ENCODE measurements at places on chromosomes 4 and X.

- DNase-seq = no peak
Measured at GRCh38 chr4:103895876-103896465, 176.2 kb upstream of the TACR3 start.

GRCh38 chrX:139691843-139692505 is 16.0 kb downstream of the MCF2 start:
- DNase-seq = no peak

- DNase-seq = no peak
Measured at GRCh38 chrX:126448681-126449080, 103.9 kb downstream of the DCAF12L1 start.

GRCh38 chr4:148034813-148035212 is 302.9 kb downstream of the ARHGAP10 start:
- DNase-seq = no peak

GRCh38 chr4:66330125-66330524 is 659.8 kb upstream of the EPHA5 start:
- DNase-seq = no peak

- DNase-seq = peak; percentile 14
Measured at GRCh38 chr4:184168406-184169019, 49.2 kb downstream of the ENPP6 start.

DNA sequence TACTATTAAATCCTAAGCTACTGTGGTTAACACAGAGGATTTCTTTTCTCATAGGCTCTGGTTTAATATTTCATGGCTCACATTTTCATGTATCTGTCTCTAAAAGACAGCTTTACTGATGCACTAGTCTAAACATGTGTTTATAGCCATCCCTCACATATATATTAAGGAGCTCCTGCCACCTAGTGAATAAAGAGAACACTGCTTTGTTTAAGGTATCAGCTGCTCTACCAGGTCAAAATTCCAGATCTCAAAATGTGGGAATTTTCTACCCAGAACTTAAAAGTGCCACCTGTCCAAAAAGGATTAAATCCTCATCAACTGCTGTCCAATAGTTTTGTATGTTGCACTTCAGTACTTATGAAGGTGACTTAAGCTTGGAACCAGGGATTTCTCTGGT is 188.5 kb upstream of the TEX13C start:
- DNase-seq = no peak

DNA sequence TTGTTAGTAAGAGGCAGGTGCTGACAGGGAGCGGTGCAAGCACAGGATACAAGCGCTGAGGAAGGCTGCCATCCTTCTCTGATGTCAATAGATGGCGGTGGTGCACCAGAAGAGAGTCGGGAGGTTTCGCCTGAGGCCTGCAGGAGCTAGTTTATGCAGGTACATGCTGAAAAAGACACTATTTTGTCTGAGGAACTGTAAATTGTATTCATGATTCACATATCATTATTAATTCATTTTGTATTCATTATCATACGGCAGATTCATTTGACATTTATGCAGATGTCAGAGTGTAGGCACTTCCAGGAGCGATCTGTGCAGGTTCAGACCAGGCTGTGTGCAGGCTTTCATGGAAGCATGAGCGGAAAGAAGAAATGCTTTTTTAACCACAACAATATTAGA is 824.0 kb downstream of the STIM2 start:
- DNase-seq = no peak

DNA sequence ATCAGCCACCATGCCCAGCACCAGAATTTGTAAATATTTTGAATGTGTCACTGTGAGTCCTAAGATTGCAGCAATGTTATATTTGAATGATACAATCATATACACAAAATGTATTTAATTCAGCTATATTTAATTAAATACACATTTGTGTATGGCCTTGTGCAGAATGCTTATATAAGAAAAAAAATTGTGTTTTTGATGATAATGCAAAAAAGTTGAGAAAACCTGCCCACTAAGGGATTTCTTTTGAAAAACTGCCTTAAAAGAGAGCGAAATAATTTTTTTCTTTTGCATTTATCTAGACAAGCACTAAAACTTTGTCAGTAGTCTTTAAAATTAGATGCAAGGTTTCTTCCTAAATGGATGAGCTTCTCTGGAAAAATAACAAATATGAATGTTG is 68.1 kb upstream of the OTUD4 start:
- DNase-seq = no peak

DNA sequence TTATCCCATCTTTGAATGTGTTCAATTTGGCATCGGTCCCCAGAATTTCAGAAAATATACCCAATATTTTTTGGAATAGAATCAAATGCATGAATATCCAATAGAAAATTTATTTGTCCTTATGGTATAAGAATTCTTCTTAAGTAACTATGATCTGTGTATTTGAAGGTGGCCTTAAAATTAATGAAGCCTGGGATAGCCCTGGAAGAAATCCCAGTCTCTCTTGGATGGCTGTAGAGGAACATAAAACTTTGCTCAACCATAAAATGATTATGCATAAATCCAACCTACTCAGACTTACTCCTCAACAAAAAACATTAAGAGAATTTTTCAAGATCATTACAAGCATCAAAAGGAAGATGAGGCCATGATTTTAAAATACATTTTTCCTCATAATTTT is 269.4 kb upstream of the SMIM31 start:
- DNase-seq = no peak

DNA sequence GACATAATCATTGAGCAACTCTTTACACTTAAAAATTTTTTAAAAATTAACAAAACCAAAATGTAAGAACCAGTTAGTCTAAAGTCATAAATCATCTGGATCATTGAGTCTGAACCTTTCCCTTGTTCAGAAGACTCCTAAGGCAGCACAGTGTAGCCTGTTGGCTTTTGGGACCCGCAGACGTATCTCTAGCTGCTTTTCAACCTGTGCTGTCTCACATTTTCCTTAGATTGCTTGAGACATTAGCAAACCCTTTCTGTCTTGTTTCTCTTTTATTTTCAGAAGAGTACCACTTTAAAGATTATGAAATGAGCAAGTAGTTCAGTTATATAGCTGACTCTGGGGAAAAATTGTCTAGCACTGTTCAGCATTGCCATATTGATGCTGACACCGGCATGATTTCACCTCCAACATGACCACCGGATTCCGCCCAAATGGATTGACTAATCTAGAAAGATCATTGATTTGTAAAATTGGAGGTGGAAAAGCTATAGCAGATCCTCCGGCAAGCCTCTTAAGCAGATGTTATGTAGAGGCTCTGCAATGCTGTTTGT is 8.9 kb downstream of the TCEANC start:
- DNase-seq = no peak
